ENCODE measurements at places on chromosomes 6 and 20. TPM values are rescaled to one million over a fixed set of nuclear protein-coding genes. Genes with fewer than 3 reads are reported as not detected.

The PCK1 gene
- total RNA-seq: 3.2 TPM

The MLIP gene
- total RNA-seq: not detected

The MICB gene
- total RNA-seq: 4.8 TPM

The ULBP2 gene
- total RNA-seq: 0.39 TPM

The GSTA1 gene
- total RNA-seq: not detected

The BLOC1S5 gene
- 15.2 TPM for total RNA-seq

The FAM50B gene
- 22.6 TPM for total RNA-seq

The MAD2L1BP gene
- total RNA-seq: 36.6 TPM

The KIAA0408 gene
- 83.3 TPM for total RNA-seq

The TOX2 gene
- 47.3 TPM for total RNA-seq

The ROS1 gene
- total RNA-seq: not detected

The LTA gene
- not detected for total RNA-seq

The TREM2 gene
- total RNA-seq: 0.54 TPM

The VSTM2L gene
- 0.94 TPM for total RNA-seq

The RAB44 gene
- total RNA-seq: not detected

The VGLL2 gene
- not detected for total RNA-seq

The IRF4 gene
- 5.1 TPM for total RNA-seq

The MRAP2 gene
- total RNA-seq: not detected

The PXDC1 gene
- total RNA-seq: 147 TPM

The BNIP5 gene
- not detected for total RNA-seq

The ZSCAN26 gene
- total RNA-seq: 22.9 TPM

The LINC00237 gene
- total RNA-seq: not detected

The PROKR2 gene
- not detected for total RNA-seq

The MYH7B gene
- total RNA-seq: 0.19 TPM

The SNAP91 gene
- 5.4 TPM for total RNA-seq

The ZMYND8 gene
- total RNA-seq: 32.2 TPM

The ZKSCAN4 gene
- total RNA-seq: 5.8 TPM

The PRKN gene
- 12.4 TPM for total RNA-seq

The COL12A1 gene
- total RNA-seq: 560 TPM

The MSH5 gene
- 8.7 TPM for total RNA-seq

The ZNF391 gene
- total RNA-seq: 15.9 TPM

The PCMTD2 gene
- 48.4 TPM for total RNA-seq

The AHCY gene
- 71.5 TPM for total RNA-seq

The SDC4 gene
- total RNA-seq: 85.9 TPM

The SYS1 gene
- 55.3 TPM for total RNA-seq

The HLA-DRB5 gene
- 0.93 TPM for total RNA-seq

The SRMS gene
- total RNA-seq: not detected

The GPR63 gene
- total RNA-seq: 0.54 TPM

The GSTA2 gene
- not detected for total RNA-seq

All from gastroesophageal sphincter (tissue), 4 donors.